Renal pelvis (tissue), 12 donors: ENCODE measurements at places on chromosomes 7 and 10. TPM values are rescaled to one million over a fixed set of nuclear protein-coding genes. Genes with fewer than 3 reads are reported as not detected.

The GLI3 gene
- polyA plus RNA-seq = 13.3 TPM

The MLXIPL gene
- polyA plus RNA-seq = 8.7 TPM

The CHAT gene
- not detected for polyA plus RNA-seq

The AQP1 gene
- polyA plus RNA-seq = 201 TPM

The PDLIM1 gene
- 63.3 TPM for polyA plus RNA-seq

DNA sequence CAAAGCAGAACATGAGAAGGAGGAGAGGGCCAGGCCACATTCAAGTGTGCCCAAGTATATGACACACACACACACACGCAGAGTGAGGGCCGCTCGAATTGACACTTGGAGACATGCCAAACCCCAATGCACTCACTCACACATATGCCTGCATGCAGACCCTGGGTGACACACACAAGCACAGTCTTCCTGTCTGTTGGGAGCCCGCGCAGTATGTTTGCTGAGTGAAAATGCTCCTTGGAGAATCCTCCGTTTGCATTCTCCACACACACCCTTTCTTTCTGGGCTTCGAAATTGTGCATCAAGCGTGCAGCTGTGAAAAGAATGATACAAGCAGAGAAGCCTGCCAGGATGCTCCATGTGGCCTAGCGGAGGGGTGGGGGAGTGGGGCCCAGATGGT lies 120.9 kb downstream of the PLXNA4 start:
- DNase-seq = no peak

GRCh38 chr7:14288701-14289100 lies 299.2 kb upstream of the ETV1 start:
- no peak for DNase-seq

GRCh38 chr10:58268454-58268945 lies 462 bp upstream of the CISD1 start:
- DNase-seq = no peak

DNA sequence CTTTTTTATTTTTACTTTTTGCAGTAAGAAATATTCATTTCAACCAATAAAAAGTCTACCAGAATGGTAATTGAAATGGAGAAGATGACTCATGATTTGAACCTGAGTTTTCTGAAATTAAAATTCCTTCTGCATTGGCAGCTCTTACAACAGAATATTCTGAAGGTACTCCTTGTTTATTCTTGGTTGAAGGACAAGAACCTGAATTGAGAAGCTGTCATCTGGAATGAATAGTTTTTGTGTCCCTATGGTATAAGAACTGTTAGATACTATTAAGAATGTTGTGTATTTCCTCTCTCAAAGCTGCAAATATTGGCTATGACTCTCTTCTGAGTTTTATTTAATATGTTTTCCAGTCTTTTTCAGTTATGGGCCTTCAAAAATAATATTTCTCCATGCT lies 56.1 kb downstream of the CDK1 start:
- no peak for DNase-seq
